Left lung (tissue), 14 donors: ENCODE measurements at places on chromosomes 6 and 20. TPM values are rescaled to one million over a fixed set of nuclear protein-coding genes. Genes with fewer than 3 reads are reported as not detected.

Gene FAM217A
- polyA plus RNA-seq: 2.4 TPM

Gene IGF2R
- polyA plus RNA-seq: 56.5 TPM

Gene GJA10
- not detected for polyA plus RNA-seq

Gene EPPIN
- 0.13 TPM for polyA plus RNA-seq

Gene OR2J3
- polyA plus RNA-seq: not detected
